A549 treated with dexamethasone at 1 μM for 4 hours (cell line): ENCODE measurements at places on chromosomes 7 and 10. TPM values are rescaled to one million over a fixed set of nuclear protein-coding genes. Genes with fewer than 3 reads are reported as not detected.

CYP26C1 gene
- total RNA-seq: 0.02 TPM in 1 of 5 replicates, not detected in the others

ACHE gene
- 1.6 to 3.3 TPM (median 2.6 TPM) in 5 replicates for total RNA-seq

ZNF239 gene
- 2.0 to 2.4 TPM (median 2.1 TPM) in 5 replicates for total RNA-seq

TRPV5 gene
- not detected in 5 replicates for total RNA-seq

PAPOLB gene
- not detected in 5 replicates for total RNA-seq

STOX1 gene
- total RNA-seq: 0.61 to 0.94 TPM (median 0.73 TPM) in 5 replicates

DLX5 gene
- 0.08 TPM in 2 of 5 replicates, not detected in the others for total RNA-seq

SLC18A3 gene
- total RNA-seq: 0.04 to 0.06 TPM in 2 of 5 replicates, not detected in the others

ZNF775 gene
- 3.7 to 6.8 TPM (median 4.9 TPM) in 5 replicates for total RNA-seq
